IMR-90 (cell line): ENCODE measurements at places on chromosomes 5 and 9.

- H3K27me3 ChIP-seq = peaks cover 11% of the 10 kb centered on the region; the same call in 1 of the 2 replicates
- H3K36me3 ChIP-seq = no peaks in the 10 kb centered on the region
- H3K4me1 ChIP-seq = no peaks in the 10 kb centered on the region
These were observed 108.7 kb upstream of the SHB start for GRCh38 chr9:38177680-38178079.

GRCh38 chr9:134344068-134344799 lies 18.0 kb downstream of the RXRA start:
- H3K27me3 ChIP-seq = no peaks in the 10 kb centered on the region
- H3K4me3 ChIP-seq = no peak overlapping the region
- H3K4me1 ChIP-seq = peaks cover 21% of the 10 kb centered on the region
- no peak overlapping the region for H3K27ac ChIP-seq

- H3K27ac ChIP-seq = no peak overlapping the region
- no peaks in the 10 kb centered on the region for H3K36me3 ChIP-seq
- no peaks in the 10 kb centered on the region for H3K27me3 ChIP-seq
- H3K4me3 ChIP-seq = no peak overlapping the region
These were observed 37.4 kb downstream of the FOXI1 start for GRCh38 chr5:170143091-170143490.

GRCh38 chr9:95092262-95093072 lies 225.0 kb downstream of the FANCC start:
- no peaks in the 10 kb centered on the region for H3K27me3 ChIP-seq
- peaks cover 32% of the 10 kb centered on the region for H3K36me3 ChIP-seq
- H3K4me1 ChIP-seq = peaks cover 25% of the 10 kb centered on the region
- peak; percentile 68 for DNase-seq

DNA sequence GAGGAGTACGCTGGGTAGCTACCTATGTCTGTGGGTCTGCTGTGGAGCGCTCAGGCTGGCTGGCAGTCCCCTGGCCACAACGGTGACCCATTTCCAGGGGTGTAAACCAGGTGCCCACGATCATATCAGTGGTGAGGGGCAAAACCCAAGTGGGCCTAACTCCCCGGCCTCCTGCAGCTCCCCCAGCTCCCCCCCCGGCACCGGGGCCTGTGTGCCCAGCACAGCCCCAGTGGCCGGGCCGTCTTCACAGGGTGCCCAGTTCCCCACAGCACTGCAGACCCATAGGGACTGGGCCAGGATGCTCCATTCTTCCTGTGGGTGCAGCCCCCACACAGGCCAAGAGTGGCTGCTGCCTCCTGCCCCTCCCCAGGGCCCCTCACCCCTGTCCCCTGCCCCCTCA lies 958 bp upstream of the LCN8 start:
- no peak overlapping the region for H3K27ac ChIP-seq
- no peaks in the 10 kb centered on the region for H3K4me1 ChIP-seq
- DNase-seq = no peak

GRCh38 chr5:98631311-98632054 lies 142.0 kb upstream of the RGMB start:
- H3K36me3 ChIP-seq = no peaks in the 10 kb centered on the region
- H3K27ac ChIP-seq = no peak overlapping the region
- H3K27me3 ChIP-seq = no peaks in the 10 kb centered on the region
- DNase-seq = peak; percentile 68
- peaks cover 7% of the 10 kb centered on the region for H3K4me1 ChIP-seq

GRCh38 chr5:108521011-108521700 lies 139.3 kb upstream of the FBXL17 start:
- no peak overlapping the region for H3K4me3 ChIP-seq
- H3K27me3 ChIP-seq = peaks cover 2% of the 10 kb centered on the region; the same call in 1 of the 2 replicates
- DNase-seq = no peak
- H3K4me1 ChIP-seq = peaks cover 3% of the 10 kb centered on the region
- H3K27ac ChIP-seq = no peak overlapping the region

DNA sequence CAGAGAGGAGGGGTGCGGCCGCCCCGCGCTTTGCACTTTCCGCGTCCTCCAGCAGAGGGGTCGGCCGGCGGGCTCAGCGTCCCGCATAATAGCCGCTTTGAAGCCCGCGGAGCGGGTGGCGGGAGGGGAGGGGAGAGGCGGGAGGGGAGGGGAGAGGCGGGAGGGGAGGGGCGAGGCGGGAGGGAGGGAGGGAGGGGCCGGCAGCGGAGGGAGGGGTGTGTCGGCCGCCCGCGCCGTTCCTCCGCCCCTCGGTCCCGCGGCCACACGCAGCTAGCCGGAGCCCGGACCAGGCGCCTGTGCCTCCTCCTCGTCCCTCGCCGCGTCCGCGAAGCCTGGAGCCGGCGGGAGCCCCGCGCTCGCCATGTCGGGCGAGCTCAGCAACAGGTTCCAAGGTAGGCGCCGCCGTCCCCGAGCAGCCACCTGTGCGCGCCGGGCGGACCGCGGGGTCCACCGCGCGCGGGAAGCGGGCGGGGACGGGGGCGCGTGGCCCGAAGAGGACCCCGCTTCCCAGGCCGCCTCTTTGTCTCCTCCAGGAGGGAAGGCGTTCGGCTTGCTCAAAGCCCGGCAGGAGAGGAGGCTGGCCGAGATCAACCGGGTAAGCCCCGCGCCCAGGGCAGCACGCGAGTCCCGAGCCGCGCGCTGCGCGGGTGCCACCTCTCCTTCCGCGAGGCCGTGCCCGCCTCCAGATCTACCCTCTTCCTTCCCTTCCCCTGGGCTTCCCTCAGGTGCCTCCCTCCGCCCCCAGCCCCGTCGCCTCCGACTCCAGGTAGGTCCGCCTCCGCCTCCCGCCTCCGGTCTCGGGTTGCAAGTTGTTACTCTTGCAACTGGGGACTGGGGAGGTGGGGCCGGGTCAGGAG lies at the start of gene AIF1L:
Gene AIF1L (plus strand): TSS at position 263 of the 857 bp plus-strand sequence. CDS start 99 bp downstream, at position 362.
- no peaks in the 10 kb centered on the region for H3K36me3 ChIP-seq
- peak within 1 kb of the TSS; percentile 31 for H3K4me3 ChIP-seq

GRCh38 chr9:115651461-115651860 lies 502.1 kb upstream of the PAPPA start:
- H3K36me3 ChIP-seq = no peaks in the 10 kb centered on the region
- no peak overlapping the region; the same call in 1 of the 2 replicates for H3K27ac ChIP-seq
- H3K27me3 ChIP-seq = no peaks in the 10 kb centered on the region
- no peak overlapping the region for H3K4me3 ChIP-seq
- DNase-seq = peak; percentile 34
- peaks cover 12% of the 10 kb centered on the region for H3K4me1 ChIP-seq

DNA sequence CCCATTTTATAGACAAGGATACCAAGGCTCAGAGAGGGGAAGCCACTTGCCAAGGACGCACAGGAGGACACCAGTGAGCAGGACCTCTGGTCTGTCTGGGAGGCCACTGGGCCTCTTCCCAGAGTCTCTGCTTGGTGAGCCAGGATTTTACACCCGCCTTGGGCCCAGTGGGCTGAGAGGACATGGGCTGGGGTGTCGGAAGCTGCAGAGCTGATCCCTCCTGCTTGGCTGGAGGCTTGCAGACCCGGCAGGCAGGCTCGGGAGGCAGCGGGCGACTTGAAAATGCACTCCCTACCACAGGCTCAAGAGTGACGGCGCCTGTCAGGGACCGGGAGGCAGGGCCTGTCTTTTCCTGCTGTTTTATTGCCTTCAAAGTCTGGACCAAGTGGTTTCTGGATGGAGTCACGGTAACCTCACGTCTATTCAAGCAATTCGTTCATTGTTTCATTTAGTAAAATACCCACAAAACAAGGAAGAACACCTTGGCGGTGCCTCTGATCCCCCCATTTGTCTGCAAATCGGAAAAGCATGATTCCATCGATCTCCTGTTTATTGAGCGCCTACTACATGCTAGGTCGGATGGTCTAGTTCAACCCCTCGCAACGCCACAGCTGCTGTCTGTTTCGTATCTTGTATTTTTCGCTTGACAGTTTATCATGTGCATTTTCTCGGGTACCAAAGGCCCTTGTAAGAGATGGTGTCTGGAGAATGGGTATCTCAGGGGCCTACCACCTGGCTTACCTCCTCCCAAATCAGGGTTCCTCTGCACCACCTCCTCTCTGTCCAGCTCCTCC lies 108.1 kb upstream of the IER5L start:
- H3K4me3 ChIP-seq = no peak overlapping the region
- H3K27ac ChIP-seq = no peak overlapping the region
- no peak for DNase-seq
- peaks cover 1% of the 10 kb centered on the region; the same call in 1 of the 2 replicates for H3K27me3 ChIP-seq
- H3K4me1 ChIP-seq = no peaks in the 10 kb centered on the region

DNA sequence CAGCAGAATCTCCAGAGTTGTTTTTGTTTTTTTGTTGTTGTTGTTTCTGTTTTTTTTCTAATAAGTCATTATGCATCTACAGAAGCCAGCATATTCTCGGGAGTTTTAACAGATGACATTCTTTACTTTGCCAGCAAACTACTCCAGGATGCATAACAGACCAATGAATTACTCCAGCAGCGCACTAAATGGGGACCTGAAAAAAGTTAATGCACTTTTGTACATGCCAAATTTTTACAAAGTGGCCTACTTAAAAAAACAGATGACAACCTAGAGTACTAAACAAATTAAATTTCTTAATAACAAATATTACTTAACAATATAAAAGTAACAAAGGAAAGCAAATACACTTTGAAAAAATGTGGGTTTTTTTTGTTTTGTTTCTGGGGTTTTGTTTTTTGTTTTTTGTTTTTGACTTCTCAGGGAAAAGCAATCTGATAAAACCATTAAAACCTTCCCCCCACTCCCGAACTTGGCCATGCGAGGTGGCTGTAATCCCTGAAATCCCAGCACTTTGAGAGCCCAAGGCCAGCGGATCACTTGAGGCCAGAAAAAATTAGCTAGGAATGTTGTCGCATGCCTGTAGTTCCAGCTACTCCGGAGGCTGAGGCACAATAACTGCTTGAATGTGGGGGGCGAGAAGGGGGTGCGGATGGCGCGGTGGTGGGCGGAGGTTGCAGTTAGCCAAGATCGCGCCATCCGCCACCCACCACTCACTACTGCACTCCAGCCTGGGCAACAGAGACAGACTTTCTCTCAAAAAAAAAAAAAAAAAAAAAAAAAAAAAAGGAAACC lies 352.4 kb downstream of the CETN3 start:
- H3K4me1 ChIP-seq = no peaks in the 10 kb centered on the region
- no peaks in the 10 kb centered on the region for H3K36me3 ChIP-seq
- DNase-seq = no peak
- no peaks in the 10 kb centered on the region for H3K27me3 ChIP-seq
